Thoracic aorta (tissue), 2 donors: ENCODE measurements at places on chromosomes 2 and 18.
A peak's percentile ranks its signal among the peaks of the same experiment; 100 is the strongest.

DNA sequence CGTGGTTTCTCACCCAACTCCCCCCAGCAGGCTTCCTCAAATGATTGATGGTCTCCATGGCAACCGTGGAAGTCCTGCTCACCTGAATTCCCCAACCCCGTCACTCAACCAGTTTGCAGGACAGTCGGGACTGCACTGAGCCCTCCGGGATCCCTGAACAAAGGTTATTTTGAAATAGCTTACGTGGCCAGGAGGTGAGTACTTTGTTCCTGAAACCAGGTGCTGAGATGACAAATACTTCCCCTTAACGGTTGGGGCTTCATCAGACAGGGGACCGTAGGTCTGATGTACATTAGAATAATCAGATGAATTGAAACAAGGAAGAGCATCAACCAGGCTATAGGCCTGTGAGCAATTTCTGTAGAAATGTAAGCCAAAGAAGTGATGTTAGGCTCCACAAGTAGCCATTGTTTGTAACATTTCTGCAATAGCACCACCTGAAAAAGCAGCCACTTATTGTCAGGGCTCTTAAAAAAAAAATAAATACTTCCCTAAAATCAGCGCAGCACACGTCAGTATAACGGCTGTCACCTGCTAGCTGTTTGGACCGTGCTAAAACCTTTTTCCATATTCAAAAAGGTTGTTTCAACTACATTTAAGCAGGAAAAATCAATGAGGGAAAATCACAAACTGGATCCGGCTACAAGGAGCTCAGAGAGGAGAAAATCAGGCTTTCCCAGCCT is 206.4 kb upstream of the ID2 start:
- H3K4me1 ChIP-seq = no peaks in the 10 kb centered on the region
- no peak for DNase-seq
- no peak overlapping the region for H3K4me3 ChIP-seq
- no peaks in the 10 kb centered on the region for H3K27me3 ChIP-seq
- H3K36me3 ChIP-seq = no peaks in the 10 kb centered on the region

DNA sequence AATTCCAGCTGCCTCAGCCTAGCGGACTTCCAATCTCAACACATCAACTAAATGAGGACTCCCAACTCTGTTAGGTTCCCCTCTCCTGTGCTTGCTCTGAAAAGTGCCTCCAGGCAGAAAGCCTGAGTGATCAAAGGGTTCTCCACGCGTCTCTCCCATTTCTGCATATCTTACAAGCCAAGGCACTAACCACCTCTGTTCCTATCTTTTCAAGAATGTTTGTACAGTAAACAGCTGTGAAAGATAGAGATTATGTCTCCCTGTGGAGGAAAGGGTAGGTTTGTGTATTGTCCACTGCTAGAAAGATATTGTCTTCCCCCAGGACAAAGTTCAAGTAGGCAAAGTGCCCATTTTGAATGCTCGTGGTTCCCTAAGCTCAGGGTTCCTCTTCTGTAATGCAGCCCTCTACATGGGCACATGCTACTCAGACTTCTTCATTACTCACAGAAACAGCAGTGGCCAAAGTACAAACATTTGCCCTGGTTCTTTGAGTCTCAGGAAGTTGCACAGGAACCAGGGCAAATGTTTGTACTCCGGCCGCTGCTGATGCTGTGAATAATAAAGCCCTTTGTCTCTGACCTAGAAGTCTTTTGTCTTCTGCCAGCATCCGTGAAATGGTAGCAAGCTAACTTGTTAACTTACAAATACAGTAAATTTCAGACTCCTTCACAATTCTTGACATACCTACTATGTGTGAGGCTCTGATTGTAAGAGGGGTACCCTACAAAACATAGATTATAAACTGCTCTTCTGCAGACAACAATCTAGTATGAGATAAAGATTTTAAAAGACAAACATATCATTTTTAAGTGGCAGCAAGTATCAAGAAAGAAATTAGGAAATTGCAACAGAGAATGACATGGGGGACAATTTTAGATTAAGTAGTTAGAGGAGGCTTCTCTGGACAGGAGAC is 44.5 kb downstream of the PKDCC start:
- DNase-seq = no peak
- peaks cover 5% of the 10 kb centered on the region for H3K4me1 ChIP-seq
- H3K4me3 ChIP-seq = no peak overlapping the region
- no peak overlapping the region for H3K27ac ChIP-seq
- H3K27me3 ChIP-seq = no peaks in the 10 kb centered on the region
- H3K36me3 ChIP-seq = no peaks in the 10 kb centered on the region

- H3K4me3 ChIP-seq = no peak overlapping the region
- H3K4me1 ChIP-seq = no peaks in the 10 kb centered on the region
- H3K27ac ChIP-seq = no peak overlapping the region
- no peaks in the 10 kb centered on the region for H3K27me3 ChIP-seq
Observed at GRCh38 chr18:37516361-37516853, 49.2 kb downstream of the CELF4 start.

DNA sequence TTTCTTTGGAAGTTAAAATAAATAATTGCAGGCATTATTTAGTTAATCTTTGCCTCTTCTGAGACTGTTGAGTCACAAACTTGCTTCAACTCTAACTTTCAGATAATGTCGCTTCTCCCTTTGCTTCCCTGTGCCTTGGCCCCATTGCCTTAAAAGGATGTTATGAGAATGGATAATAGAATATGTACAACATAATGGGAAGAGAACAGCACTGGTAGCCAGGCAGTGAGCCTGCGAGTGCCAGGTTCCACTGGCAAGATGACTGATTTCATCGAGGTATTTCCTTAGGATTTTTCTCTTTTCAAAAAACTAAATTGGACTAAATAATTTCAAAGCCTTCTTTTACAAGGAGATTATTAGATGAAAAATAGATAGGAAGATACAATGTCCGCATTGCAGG is 420.9 kb downstream of the TGIF1 start:
- H3K27ac ChIP-seq = no peak overlapping the region
- peaks cover 6% of the 10 kb centered on the region for H3K4me1 ChIP-seq
- H3K27me3 ChIP-seq = no peaks in the 10 kb centered on the region

DNA sequence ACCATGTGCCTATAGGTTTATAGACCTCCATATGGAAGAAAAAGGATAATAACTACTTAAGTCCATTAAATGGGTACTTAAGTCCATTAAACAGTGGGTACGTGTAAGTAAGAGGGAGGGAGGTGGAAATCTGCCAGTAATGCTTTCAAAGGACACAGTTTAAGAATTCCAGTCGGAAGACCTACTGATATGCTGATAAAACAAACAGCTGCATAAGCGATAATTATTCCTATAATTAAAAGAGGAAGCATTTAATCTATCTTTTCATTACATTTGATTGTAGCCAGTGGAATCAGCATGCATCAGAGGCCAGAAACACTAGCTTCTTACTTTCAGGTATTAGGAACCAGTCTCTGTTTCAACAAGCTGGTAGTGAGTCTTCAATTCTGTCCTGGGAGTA is 96.4 kb upstream of the DDX18 start:
- no peaks in the 10 kb centered on the region for H3K4me1 ChIP-seq
- no peak for DNase-seq
- H3K36me3 ChIP-seq = no peaks in the 10 kb centered on the region

- H3K27ac ChIP-seq = no peak overlapping the region
- no peaks in the 10 kb centered on the region for H3K4me1 ChIP-seq
- no peaks in the 10 kb centered on the region for H3K27me3 ChIP-seq
- no peak for DNase-seq
Observed at GRCh38 chr2:11177871-11178690, 22.8 kb downstream of the SLC66A3 start.

DNA sequence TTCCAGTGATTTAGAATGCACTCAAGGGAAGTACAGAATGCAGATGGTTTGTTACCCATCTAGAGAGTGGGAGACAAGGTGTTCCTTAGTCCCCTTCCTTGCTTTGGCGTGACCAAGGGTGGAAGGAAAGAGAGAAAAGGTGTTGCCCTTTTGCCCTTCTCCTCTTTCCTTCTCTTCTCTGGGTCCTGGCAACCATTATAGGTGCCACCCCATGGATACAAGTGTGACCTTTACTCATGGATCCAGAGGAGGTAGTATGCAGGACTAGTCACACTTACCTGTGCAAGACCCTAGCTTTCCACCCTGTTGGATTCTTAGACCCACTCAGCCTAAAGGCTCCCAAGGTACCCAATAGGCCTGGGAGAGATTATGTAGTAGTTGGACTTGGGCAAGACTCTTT is 11.6 kb upstream of the RBFA start:
- no peak for DNase-seq
- H3K4me3 ChIP-seq = no peak overlapping the region
- no peaks in the 10 kb centered on the region for H3K36me3 ChIP-seq
- no peaks in the 10 kb centered on the region for H3K27me3 ChIP-seq
- H3K4me1 ChIP-seq = no peaks in the 10 kb centered on the region

- no peaks in the 10 kb centered on the region for H3K4me1 ChIP-seq
- no peak overlapping the region for H3K4me3 ChIP-seq
- DNase-seq = no peak
Observed at GRCh38 chr2:228318218-228318617, 136.7 kb upstream of the SPHKAP start.

GRCh38 chr18:31942291-31942998 is 483 bp downstream of the TRAPPC8 start:
- peaks cover 28% of the 10 kb centered on the region for H3K4me1 ChIP-seq
- H3K27ac ChIP-seq = peak overlapping the region; percentile 73
- no peaks in the 10 kb centered on the region for H3K36me3 ChIP-seq
- no peaks in the 10 kb centered on the region for H3K27me3 ChIP-seq
- no peak for DNase-seq

DNA sequence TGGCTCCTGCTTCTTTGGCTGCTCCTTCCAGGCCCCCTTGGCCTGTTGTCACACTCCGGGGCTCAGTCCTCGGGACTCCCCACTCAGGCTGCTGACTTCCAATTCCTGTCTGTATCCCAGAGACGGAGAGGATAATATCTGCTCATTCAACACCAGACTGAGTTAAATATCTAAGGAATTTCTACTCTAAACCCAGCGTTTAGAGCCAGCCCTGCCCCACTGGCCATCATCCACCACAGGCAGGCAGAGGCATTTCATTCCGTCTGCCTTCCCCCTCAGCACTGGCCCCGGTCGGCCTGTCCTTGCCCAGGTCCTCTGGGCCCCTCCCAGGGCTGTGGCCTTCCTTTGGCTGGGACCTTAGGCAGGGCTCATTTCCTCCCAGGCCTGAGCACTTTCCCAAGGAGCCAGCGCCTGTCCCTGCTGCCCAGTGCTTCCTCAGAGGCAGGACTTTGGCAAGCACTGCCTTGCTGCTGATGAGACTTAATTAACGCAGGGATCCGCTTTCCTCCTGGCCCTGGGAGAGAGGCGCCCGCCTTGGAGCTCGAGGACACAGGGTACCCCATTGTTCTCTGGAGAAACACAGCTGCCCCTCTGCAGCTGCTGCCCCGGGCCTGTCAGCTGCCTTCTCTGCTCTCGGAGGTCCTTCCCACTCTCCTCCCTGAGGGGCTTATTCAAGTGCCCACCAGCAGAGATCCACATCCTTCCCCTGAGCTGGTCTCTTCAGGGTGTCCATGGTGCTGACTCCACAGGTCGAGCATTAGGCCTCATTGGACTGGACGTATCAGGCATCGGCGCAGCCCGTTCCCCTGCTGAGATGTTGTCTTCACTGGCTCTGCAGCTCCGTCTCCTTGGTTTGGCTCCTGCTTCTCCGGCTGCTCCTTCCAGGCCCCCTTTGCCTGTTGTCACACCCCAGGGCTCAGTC is 42.8 kb downstream of the ATOH8 start:
- H3K27me3 ChIP-seq = no peaks in the 10 kb centered on the region
- DNase-seq = no peak
- H3K4me1 ChIP-seq = peaks cover 50% of the 10 kb centered on the region
- no peak overlapping the region for H3K4me3 ChIP-seq
- peak overlapping the region; percentile 96 for H3K27ac ChIP-seq

DNA sequence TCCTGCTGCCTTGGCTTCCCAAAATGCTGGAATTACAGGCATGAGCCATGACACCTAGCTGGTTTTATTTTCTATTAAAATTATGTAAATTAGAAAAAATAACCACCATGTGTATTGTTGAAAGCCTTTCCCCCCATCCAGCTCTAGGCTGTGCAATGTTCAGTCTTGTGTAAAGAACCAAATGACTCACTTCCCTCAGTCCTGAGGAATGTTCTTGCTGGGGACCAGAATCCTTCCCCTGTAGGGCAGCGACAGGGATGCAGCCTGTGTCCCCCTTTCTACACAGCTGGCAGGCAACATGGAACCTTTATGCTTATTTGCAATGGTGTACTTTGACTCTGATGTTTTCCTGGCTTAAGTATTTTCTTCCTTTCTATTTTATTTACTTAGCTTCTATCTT is 29.4 kb downstream of the AOX1 start:
- no peak for DNase-seq
- no peaks in the 10 kb centered on the region for H3K27me3 ChIP-seq
- H3K4me1 ChIP-seq = peaks cover 6% of the 10 kb centered on the region
- H3K36me3 ChIP-seq = no peaks in the 10 kb centered on the region

DNA sequence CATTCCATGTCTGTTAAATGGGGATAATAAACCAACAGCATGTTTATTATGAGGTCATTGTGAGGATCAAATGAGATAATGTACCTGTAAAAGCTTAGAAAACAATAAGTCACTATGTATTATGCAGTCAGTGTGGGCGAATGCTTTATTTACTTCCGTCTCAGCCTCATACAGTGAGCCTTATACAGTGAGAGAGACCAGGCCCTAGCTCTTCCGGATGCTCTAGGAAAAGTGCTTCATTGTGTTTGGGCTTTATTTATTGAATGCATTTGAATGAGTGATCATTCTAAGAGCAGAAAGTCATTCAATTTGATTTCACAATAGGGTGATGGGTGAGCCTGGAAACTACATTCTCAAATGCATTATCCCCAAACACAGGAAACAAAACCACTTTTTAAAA is 603.9 kb upstream of the FANCL start:
- H3K36me3 ChIP-seq = no peaks in the 10 kb centered on the region
- no peak for DNase-seq
- no peak overlapping the region for H3K4me3 ChIP-seq

DNA sequence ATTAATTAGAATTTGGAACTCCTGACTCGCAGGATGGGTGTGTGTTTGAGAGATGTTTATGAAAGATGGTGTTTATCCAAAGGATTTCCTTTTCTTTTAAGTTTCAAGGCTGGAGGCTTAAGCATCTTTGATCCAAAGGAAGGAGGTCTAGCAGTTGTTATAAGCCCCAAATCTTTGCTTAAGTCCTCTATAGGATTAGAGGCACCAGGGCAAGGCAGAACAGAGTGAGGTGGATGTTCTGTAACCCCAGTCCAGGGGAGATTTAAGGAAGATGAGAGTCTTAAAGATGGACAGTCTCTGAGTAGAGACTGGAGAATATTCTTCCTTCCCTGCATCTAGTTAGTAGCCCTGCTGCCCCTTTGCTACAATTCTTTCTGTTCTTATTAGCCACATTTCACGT is 17.5 kb downstream of the LBH start:
- no peak overlapping the region for H3K27ac ChIP-seq
- no peak overlapping the region for H3K4me3 ChIP-seq
- H3K27me3 ChIP-seq = no peaks in the 10 kb centered on the region
- no peak for DNase-seq
- no peaks in the 10 kb centered on the region for H3K36me3 ChIP-seq
